ENCODE measurements at places on chromosomes 5 and 9. TPM values are rescaled to one million over a fixed set of nuclear protein-coding genes. Genes with fewer than 3 reads are reported as not detected.
A peak's percentile ranks its signal among the peaks of the same experiment; 100 is the strongest.

DNA sequence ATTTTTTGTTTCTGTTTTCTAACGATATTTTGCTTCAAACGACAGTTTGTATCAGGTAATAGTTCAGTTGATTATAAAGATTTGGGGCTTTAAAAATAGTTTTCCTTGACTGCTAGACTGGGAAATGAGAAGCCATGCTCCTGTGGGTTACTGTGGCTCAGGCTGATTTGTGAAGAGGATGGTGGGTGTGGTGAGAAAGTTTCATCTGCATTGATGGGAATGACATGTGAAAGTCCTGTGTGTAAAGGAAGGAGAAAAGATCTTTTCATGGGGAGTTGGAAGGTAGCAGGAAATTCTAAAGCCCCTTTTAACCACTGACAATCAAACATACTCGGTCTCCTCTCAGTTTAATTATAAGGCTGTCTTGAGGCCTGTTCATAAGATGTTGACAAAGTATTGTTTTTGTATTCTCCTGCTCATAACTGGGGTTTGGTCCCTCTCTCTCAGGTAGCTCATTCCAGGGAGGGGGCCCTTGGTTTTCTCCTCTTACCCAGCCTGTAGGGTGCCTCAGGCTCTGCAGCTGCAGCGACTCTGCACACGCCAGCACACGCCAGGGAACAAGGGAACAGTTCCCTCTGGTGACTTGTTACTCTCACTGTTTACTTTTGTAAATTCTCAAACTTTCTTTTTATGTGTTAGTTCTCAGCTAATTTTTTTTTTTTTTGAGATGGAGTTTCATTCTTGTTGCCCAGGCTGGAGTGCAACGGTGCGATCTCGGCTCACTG is 91.6 kb downstream of the CARTPT start:
- H3K27ac ChIP-seq: no peak overlapping the region
- no peaks in the 10 kb centered on the region for H3K4me1 ChIP-seq
- H3K4me3 ChIP-seq: no peak overlapping the region
- no peaks in the 10 kb centered on the region for H3K27me3 ChIP-seq

DNA sequence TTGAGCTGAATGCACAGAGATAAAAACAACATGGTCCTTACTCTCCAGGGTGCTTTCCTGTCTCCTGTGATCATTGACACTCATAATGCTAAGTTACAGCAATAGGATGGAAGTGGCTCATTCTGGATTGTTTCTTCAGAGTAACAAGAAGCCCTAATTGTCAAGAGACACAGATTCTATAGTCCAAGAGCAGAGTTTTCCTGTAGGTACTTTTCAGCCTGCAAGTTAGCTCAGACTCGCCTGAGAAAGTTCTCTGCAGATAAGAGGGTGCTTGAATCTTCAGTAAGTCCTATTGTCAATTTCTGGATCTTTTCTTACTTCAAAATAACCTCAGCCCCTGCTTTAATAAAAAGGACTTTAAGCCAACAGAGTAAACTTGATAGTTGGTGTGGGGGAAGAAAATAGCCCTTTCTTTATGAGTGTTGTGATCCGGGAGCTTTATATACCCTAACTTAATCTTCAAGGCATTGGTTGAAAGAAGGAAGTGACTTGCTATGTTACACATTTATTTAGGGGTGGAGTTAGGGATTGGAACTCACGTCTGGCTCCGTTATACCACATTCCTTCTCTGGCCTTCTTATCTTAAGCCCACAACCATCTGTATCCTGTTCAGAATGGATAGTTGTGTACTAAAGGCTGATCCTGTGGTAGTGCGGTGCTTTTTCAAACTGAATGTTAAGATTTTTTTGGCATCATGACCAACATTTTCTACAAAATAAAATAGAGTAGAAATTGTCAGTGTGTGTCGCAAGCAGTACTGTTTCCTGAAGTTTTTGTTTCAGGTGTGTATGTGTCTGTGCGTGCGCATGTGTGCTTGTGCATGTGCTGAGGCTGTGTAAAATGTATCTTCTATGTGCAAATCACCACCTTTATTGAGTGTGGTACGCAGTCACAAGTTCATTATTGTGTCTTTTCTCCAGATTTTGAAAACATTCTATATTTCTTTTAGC is 173.9 kb downstream of the WDR70 start:
- H3K4me1 ChIP-seq: no peaks in the 10 kb centered on the region
- no peaks in the 10 kb centered on the region for H3K27me3 ChIP-seq
- no peak overlapping the region for H3K4me3 ChIP-seq
- no peak overlapping the region for H3K27ac ChIP-seq
- DNase-seq: no peak

DNA sequence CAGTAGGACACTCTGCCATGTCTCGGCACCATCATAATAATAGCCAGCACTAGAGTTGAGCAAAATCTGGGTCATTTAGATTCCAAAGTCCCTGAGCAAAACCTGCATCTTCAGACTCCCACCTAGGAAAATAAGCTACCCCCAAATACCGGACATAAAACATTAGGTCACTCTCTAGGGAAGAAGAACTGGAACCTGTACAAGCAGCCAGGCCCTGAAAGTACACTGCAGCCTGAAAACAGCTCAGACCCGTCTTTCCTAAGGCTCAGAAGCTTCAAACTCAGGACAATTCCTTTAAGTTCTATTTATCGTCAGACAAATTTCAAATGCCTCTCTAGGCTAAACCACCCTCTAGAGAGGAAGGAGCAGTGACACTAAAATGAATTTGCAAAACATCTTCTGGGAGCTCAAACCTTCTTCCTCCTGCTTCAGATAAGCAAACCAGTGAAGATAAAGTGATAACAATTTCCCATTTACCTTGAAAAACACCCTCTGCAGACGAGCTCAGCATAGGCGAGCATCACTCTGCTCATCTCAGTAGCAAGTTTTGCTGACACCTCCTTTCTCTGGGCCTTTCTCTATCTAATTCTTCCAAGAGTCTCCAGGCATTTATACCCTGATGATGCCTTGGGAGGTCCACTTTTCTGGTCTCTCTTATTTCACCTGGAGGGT is 34.0 kb downstream of the ADAM19 start:
- H3K36me3 ChIP-seq: no peaks in the 10 kb centered on the region
- H3K27ac ChIP-seq: peak overlapping the region; percentile 44
- no peak overlapping the region for H3K4me3 ChIP-seq
- DNase-seq: no peak
- H3K4me1 ChIP-seq: peaks cover 52% of the 10 kb centered on the region
- H3K27me3 ChIP-seq: no peaks in the 10 kb centered on the region

- H3K4me1 ChIP-seq: no peaks in the 10 kb centered on the region
- no peak overlapping the region for H3K4me3 ChIP-seq
- H3K27ac ChIP-seq: no peak overlapping the region
- DNase-seq: no peak
- H3K27me3 ChIP-seq: no peaks in the 10 kb centered on the region
These were observed 40.1 kb downstream of the MACIR start for GRCh38 chr5:103298607-103299188.

DNA sequence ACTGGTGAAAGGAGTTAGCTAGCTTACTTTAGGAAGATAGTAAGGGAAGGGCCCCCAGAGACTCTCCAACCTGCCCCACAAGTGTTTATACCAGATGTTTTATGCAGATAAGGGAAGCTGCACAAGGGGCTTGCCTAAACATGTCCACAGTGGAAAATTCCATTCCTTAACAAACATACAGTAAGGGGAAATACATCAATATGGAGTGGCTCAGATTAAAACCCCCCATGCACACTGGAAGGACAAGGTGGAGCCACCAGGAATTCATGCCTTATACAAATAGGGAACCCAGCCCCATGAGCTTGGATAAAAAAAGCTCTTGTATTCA is 106.3 kb upstream of the GPBP1 start:
- no peak overlapping the region for H3K4me3 ChIP-seq
- DNase-seq: no peak
- no peak overlapping the region for H3K27ac ChIP-seq
- H3K36me3 ChIP-seq: no peaks in the 10 kb centered on the region
- no peaks in the 10 kb centered on the region for H3K4me1 ChIP-seq

GRCh38 chr9:114560956-114561355 is 26.6 kb upstream of the ATP6V1G1 start:
- no peak overlapping the region for H3K4me3 ChIP-seq
- DNase-seq: no peak
- H3K27me3 ChIP-seq: no peaks in the 10 kb centered on the region
- peaks cover 2% of the 10 kb centered on the region for H3K4me1 ChIP-seq
- no peaks in the 10 kb centered on the region for H3K36me3 ChIP-seq
- H3K27ac ChIP-seq: no peak overlapping the region

GRCh38 chr5:136054142-136055019 is 25.6 kb downstream of the TGFBI start:
- H3K4me1 ChIP-seq: no peaks in the 10 kb centered on the region
- H3K4me3 ChIP-seq: no peak overlapping the region
- no peak for DNase-seq
- no peaks in the 10 kb centered on the region for H3K27me3 ChIP-seq

DNA sequence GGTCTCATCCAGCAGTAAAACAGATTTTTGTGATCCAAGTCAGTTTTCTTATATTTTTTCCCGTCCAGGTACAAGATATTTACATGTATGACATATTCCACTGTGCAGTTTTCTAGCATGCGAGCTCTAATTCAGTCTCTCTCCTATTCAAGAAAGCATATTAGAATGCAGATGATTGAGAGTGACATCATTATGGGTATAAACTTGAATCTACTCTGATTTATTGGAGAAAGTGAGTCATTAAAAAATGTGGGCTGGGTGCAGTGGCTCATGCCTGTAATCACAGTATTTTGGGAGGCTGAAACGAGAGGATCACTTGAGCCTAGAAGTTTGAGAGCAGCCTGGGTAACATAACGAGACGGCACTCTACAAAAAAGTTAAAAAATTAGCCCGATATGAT is 6.2 kb downstream of the FER start:
- DNase-seq: no peak
- no peak overlapping the region for H3K27ac ChIP-seq
- H3K27me3 ChIP-seq: no peaks in the 10 kb centered on the region
- H3K4me1 ChIP-seq: no peaks in the 10 kb centered on the region

GRCh38 chr9:36092509-36093215 is 43.9 kb upstream of the GLIPR2 start:
- H3K27me3 ChIP-seq: no peaks in the 10 kb centered on the region
- H3K4me3 ChIP-seq: no peak overlapping the region
- DNase-seq: no peak
- H3K36me3 ChIP-seq: no peaks in the 10 kb centered on the region
- H3K27ac ChIP-seq: no peak overlapping the region
- no peaks in the 10 kb centered on the region for H3K4me1 ChIP-seq

DNA sequence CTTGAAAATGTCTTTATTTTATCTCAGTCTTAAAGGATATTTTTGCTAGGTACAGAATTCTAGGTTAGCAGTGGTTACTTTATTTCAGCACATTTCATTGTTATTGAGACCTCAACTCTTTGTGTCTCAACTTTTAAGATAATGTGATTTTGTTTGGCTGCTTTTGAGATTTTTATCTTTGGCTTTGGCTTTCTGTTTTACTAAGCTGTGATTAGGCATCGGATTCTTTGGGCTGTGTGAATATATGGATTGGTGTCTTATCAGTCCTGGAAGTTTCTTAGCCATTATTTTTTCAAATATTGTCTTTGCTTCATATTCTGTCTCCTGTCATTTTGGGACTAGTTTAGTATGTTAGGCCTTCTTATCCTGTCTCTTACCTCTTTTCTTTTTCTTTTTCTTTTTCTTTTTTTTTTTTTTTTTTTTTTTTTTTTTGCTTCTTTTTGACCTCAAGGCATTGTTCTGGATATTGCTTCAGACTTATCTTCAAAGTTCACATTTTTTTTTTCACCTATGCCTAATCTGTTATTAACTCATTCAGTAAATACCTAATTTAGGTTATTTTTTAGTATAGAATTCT is 20.1 kb upstream of the APC start:
- no peaks in the 10 kb centered on the region for H3K27me3 ChIP-seq
- no peak for DNase-seq
- no peak overlapping the region for H3K27ac ChIP-seq
- no peaks in the 10 kb centered on the region for H3K36me3 ChIP-seq

- H3K4me1 ChIP-seq: no peaks in the 10 kb centered on the region
- H3K27me3 ChIP-seq: peaks cover 2% of the 10 kb centered on the region
- H3K4me3 ChIP-seq: no peak overlapping the region
- no peak for DNase-seq
- H3K36me3 ChIP-seq: no peaks in the 10 kb centered on the region
These were observed 18.6 kb downstream of the CNTFR start for GRCh38 chr9:34570809-34571480.

DNA sequence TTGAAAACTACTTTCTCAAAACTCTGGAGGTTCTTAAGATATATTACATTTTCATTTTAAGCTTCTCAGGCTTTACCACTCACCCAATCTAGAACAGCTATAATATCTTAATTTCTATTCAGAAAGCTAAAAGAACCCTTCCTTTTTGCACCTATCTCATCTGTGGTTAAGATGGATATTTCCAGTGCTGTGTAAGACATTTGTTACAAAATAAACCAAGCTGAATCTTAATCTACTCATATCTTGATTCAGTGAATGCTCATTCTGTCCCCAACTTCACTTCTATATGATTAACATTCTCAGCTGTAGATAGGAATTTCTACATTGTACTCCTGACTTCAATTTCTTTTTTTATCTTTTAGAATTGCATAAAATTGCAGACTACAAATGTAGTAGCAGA is 15.0 kb downstream of the ABHD17B start:
- peaks cover 52% of the 10 kb centered on the region for H3K4me1 ChIP-seq
- H3K27me3 ChIP-seq: no peaks in the 10 kb centered on the region
- peaks cover 4% of the 10 kb centered on the region for H3K36me3 ChIP-seq
- no peak overlapping the region for H3K27ac ChIP-seq

DNA sequence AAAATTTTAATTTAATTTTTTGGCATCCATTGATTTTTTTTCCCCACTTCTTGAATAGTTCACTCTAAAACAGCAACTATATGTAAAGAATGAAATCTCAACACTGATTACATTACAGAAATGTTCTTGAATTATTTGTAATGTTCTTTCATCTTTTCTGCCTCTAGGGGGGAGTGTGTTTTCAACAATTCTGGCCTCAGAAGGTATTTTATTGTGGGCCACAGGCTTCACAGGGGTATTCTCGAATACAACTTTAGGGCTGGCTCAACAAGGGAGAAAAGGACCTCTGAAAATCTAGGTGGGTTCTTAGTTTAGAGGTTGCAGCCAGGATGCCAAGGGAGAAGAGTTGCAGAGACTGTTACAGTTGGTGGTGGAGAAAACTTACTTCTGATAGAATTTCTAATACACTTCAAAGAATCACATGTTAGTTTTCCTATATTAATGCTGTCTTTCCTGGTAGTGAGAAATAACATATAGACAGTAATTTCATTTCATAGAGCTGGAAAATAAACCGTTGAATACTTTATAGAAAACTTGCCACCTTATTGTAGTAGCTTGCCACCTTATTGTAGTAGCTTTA is 3.6 kb upstream of the NPR3 start:
- peaks cover 15% of the 10 kb centered on the region for H3K4me1 ChIP-seq
- no peak overlapping the region for H3K4me3 ChIP-seq
- DNase-seq: no peak
- peaks cover 38% of the 10 kb centered on the region for H3K27me3 ChIP-seq

- DNase-seq: no peak
- no peaks in the 10 kb centered on the region for H3K27me3 ChIP-seq
- H3K4me1 ChIP-seq: no peaks in the 10 kb centered on the region
- no peaks in the 10 kb centered on the region for H3K36me3 ChIP-seq
- H3K4me3 ChIP-seq: no peak overlapping the region
- H3K27ac ChIP-seq: no peak overlapping the region
These were observed 36.1 kb upstream of the KIF4B start for GRCh38 chr5:154977409-154977808.

The ZDHHC21 gene
- total RNA-seq: 4.8 TPM

The FBXO4 gene
- total RNA-seq: 21.5 TPM

The GABBR2 gene
- 0.14 TPM for total RNA-seq

The PCDHB14 gene
- total RNA-seq: 0.38 TPM

Measured in thymus (tissue), 14 donors.